Muscle of leg (tissue), 16 donors: ENCODE measurements at places on chromosomes 6 and 20.

GRCh38 chr6:71886184-71887005, at the start of gene RIMS1:
RIMS1 (plus strand) TSS chr6:71886550; CDS start chr6:71887024, 474 bp downstream.
- peak; percentile 28 for DNase-seq

DNA sequence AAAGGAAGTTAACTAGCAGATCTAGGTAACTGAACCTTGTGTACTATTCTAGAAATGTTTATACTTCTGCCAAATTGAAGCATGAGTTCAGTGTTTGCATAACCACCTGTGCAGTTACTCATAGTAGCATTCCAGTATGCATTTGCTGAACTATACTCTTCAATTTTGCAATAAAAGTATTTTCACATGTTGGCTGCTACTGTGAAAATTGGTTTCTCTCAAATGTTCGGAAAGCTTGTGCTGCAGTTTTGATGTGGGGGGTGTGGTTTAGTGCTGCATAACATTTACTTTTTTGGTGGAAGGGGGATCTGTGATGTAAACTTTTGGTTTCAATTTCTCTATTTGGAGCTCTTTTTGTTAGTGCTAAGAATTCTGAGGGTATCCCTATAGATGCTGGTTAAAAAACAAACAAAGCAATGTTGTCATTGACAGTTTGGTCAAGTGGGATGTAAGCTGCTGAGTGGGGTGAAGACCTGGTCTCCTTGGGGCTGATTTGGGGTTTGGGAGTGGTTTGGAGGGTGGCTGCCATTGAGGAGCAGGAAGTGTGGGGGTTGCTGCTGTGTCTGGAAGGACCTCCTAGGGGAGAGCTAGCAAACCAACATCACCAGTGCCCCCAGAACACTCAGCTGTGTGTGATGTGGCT, 87.8 kb downstream of the CARMIL1 start:
- no peak for DNase-seq

DNA sequence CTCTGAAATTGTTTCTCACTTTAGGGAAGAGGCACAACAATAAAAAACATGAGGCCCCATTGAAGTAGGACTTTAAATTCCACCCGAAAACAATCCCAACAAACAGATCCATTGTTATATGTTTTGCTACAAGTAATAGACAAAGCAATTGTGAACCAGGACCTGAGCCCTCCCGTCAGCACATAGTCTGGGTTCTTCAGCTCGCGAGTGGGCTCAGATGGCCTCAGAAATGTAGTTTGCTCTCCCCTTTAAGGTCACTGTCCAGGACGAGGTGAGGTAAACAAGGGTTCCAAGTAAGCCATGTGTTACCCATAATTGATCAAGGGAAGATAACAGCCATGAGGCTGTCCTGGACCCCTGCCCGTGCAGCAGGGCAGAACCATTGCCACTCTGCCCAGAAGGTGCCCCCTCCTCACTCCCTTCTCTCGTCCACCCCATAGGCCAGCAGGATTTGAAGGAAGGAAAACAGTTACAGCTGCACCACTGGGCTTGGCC, 160.1 kb upstream of the QKI start:
- no peak for DNase-seq

- peak; percentile 50 for DNase-seq
These were observed 322.8 kb upstream of the SOX4 start for GRCh38 chr6:21270636-21271201.

DNA sequence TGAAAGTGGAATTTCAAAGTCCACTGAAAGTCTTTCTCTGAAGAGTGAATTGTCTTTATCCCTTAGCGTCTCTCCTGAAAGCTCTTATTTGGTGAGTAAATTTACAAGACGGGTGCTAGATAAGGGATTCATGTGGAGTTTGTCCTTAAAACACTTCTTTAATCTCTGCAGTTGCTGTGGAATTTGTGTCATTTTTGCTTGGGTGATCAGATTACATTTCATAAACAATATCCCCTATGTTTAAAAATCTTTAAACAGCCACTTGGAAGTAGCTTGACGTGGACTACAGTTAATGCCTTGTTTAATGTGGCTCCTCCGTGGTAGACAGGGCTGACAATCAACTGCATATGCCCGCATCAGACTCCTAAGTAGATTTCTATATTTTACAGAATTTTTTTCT, 175.4 kb upstream of the ZNF217 start:
- DNase-seq: no peak

GRCh38 chr6:17059850-17060249, 42.0 kb upstream of the STMND1 start:
- no peak for DNase-seq

DNA sequence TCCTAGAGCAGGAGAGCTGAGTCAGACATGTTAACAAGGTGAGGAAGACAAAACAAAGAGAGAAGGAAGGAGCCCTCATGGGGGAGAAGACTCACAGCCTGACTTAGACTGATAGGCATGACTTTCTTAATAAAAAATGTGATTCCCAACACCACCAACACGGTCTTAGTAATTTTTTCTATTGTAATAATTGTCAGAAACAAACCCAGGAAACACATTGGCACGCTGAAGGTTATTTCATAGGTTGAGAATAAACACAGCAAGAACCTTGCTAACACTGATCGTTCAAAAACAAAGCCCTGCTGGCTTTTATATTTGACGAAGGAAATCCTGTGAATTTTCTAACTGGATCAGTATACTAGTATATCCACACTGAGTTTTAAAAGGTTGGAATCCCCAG, 286.8 kb downstream of the HACE1 start:
- DNase-seq: no peak

DNA sequence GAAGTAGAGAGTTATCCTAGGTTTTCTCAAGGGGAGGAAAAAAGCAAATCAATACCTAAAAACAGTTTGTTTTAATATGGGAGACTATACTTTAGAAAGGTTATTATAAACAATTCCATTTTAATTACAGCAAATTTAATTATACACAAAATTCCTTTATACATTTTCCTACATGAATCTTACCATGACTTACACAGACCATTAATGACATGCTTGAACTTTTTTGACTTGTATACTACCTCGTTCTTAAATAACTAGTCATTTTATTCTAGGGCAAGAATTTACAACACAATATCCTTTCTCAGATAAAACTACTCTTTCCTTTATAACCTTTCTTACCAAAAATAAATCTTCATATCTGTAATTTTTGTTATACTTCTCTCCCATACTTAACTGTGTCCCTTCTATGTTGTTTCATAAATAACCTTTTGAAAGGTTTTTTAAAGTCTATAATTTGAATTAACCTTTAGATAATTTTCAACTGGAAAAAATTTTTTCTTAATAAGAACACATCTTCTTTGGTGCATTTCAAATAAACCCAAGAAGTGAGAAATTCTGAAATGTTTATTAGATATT, 729.4 kb downstream of the TENT5A start:
- DNase-seq: no peak

- no peak for DNase-seq
These were observed 95.8 kb downstream of the AKAP7 start for GRCh38 chr6:131231103-131231502.

DNA sequence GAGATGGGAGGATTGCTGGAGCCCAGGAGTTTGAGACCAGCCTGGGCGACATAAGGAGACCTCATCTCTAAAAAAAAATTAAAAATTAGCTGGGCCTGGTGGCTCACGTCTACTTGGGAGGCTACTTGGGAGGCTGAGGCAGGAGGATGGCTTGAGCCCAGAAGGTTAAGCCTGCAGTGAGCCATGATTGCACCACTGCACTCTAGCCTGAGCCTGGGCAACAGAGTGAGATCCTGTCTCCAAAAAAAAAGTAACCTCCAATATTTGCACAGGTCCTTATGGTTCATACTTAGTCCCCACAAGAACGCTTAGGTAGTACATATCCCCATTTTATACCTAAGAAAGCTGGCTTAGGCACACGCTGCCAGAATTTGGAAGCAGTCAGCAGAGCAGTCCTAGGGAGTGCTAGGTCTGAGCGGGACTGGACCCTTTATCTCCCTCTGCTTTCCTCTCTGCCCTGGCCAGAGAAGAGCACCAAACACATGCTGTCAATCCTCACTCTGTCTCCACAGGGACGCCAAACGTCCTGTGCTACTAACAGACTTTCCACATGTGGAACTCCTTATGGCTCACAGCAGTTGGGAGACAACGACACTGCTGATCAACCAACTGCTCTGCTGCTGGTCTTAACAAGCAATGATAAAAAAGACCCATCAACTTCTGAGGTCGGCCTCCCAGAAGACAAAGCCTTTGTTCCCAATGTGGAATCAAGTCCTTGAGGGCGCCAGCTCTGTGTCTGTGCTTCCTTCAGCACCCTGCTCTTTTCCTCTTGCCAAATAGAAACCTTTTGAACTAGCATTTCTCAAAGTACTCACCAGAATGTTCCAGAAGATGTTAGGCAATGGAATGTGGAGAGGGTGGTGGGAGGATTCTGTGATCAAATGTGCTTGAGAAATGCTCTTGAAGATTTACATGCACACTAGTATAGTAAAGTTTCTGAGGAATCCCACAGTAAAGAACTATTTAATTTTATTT, 226.3 kb upstream of the DTNBP1 start:
- DNase-seq: no peak

GRCh38 chr6:16476861-16477260, 238.5 kb downstream of the GMPR start:
- DNase-seq: no peak

DNA sequence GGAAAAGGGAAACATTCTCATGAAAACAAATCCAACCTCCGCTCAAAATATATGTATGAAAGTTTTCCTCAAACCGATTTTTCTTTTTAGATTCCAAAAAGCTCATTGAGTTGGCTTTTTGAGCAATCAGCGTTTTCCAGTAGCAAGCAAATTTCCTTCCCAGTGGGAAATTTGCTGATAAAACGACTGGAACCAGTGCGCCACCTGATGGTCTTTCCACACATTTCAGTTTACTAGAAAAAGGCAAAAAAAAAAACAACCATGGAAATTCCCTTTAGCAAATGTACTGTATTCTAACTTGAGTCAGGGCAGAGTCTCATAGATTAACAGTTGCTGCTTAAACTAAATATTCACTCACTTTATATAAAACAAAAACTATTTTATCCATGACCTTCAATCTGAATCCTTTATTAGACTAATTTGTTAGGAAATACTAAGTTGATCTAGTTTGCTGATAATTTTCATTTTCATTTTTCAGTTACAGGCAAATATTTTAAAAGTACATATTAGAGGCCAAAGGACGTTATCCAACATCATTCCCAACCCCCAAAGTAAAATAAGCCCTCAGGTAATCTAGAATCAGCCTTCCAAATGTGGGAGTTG, 271.5 kb downstream of the FOXA2 start:
- peak; percentile 72 for DNase-seq
